Endothelial cell of umbilical vein (primary cell): ENCODE measurements at places on chromosomes 3 and 15. TPM values are rescaled to one million over a fixed set of nuclear protein-coding genes. Genes with fewer than 3 reads are reported as not detected.

The CHRNA5 gene
- 5.1 and 6.4 TPM in 2 replicates for polyA plus RNA-seq

The MITF gene
- polyA plus RNA-seq: 1.6 TPM in 2 replicates

The ITPKA gene
- polyA plus RNA-seq: 0.14 and 0.25 TPM in 2 replicates

The CCDC54 gene
- not detected in 2 replicates for polyA plus RNA-seq

The FRMD4B gene
- 58.4 and 66.4 TPM in 2 replicates for polyA plus RNA-seq

DNA sequence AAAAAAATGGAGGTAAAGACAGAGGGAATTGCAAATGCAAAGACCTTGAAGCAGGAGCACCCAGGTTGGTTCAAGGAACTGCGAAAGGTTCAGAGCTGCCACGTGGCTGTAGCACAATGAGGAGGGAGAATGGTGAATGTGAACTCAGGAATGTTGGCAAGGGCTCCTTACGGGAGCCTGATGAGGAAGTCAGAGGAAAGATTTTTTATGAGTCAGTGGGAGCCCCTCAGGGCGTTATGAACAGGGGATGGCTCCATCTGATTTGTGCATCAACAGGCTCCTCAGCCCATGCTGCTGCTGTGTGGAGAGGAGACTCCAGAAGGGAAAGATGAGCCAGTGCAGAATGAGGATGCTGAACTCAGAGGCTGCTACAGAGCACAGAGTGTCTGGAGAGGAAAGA, 194.4 kb downstream of the ARRDC4 start:
- no peak for DNase-seq

GRCh38 chr3:64919934-64920333, 232.1 kb upstream of the ADAMTS9 start:
- no peak for DNase-seq

GRCh38 chr15:41231422-41232226, 556 bp downstream of the CHP1 start:
- peak; percentile 47 for DNase-seq

- DNase-seq: no peak
These were observed 301.3 kb downstream of the EDEM1 start for GRCh38 chr3:5488771-5489170.

- no peak for DNase-seq
These were observed 21.9 kb upstream of the CXCR6 start for GRCh38 chr3:45921158-45922038.

GRCh38 chr3:123719862-123720453, 135.1 kb upstream of the HACD2 start:
- DNase-seq: no peak

GRCh38 chr3:182568876-182569275, 224.4 kb upstream of the ATP11B start:
- DNase-seq: no peak

DNA sequence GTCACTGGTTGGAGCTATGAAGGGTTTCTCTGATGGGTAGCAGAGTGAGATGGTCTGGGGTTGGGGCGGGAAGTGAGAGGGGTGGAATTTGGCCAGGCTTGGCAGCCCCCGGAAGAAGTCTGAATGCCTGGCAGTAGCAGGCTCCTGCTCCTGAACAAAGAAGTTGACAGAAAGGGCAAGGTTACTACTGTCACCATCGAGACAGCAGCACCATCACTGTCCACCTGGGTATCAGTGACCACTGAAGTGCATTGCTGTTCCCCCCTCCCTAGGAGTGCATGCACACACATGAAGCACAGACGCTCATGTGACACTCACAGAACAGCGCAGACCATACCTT, 42.9 kb downstream of the COLQ start:
- no peak for DNase-seq

GRCh38 chr3:128559486-128560225, 66.7 kb upstream of the GATA2 start:
- peak; percentile 23 for DNase-seq

GRCh38 chr3:119976214-119976613, 118.0 kb downstream of the GSK3B start:
- DNase-seq: no peak

DNA sequence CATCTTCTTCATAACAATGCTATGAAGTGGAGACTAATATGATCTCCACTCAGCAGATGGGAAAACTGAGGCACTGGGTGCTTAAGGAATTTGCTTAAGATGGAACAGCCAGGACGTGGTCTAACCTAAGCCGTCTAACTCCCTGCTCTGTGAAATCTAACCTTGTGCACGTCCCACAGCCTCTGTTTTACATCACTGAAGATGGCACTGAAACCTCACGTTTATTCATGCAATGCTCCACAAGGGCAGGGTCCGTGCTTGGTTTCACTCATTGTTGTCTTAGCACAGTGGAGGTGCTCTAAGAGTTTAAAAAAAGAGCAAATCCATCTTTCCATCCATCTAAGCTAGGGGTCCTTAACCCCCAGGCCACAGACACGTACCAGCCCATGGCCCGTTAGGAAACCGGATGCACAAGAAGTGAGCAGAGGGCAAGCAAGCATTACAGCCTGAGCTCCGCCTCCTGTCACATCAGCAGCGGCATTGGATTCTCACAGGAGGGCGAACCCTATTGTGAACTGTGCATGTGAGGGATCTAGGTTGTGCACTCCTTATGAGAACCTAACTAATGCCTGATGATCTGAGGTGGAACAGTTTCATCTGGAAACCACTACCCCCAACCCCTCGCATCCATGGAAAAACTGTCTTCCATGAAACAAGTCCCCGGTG, 118.0 kb downstream of the FOXP1 start:
- DNase-seq: no peak

GRCh38 chr15:83380682-83381081, 66.5 kb upstream of the SH3GL3 start:
- peak; percentile 34 for DNase-seq

DNA sequence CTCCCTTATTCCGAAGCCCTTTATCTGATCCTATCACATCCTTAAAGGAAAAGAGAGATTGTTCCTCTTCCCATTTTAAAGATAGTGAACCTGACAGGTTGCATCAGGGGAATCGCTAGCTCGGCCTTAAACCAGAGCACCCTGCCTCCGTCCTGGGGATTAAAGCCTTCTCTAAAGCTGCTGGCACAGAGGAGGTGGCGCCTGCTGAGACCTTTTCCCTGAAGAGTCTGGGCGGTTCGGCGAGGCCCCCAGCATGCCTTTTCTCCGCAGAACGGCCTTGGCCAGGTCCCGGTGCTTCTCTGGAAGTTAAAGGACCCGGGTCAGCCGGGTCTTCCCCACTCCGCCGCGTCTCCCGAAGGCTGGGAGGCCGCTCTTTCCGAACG, 593 bp downstream of the FAM219B start:
- DNase-seq: peak; percentile 56

GRCh38 chr3:103002425-103003176, 567.8 kb downstream of the ZPLD1 start:
- DNase-seq: no peak

GRCh38 chr3:44235604-44236484, 5.8 kb upstream of the TOPAZ1 start:
- DNase-seq: peak; percentile 96
